ENCODE measurements at places on chromosomes 11 and 22.

DNA sequence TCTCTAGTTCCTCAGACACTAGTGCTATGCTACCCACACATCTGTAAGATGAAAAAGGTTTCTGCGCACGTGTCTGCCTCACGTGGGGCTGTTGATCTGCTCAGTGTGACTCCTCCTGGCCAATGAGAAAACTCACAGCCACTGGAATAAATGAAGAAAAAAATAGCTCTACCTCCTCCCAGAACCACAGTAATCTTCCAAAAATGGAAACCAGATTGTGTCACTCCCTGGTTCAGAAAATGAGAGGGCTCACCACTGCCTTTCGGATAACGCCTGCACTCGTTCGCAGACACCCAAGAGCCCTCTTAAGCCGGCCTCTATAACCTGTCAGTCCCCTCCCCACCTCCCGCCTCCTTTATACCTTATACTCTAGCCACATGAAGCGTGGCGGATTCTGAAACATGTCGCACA lies 5.1 kb downstream of the APBB1 start:
- no peak for DNase-seq

DNA sequence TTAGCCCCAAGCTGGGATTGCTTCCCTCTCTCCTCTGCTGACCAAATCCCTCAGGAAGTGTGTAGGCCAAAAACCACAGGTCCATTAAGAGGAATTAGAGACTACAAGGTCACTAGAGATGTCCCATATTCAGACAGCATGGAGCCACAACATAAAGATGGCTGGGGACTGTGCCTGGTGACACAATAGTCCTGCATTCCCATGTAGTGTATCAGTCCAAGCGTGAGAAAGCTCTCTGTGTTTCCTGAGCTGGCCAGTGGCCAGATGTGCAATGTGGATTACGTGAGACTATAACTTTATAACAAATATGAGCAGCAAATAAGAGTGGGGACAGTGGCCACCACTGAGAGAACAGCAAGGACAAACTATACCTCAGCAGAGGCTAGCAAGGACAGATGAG lies 7.6 kb upstream of the MS4A10 start:
- DNase-seq = no peak

DNA sequence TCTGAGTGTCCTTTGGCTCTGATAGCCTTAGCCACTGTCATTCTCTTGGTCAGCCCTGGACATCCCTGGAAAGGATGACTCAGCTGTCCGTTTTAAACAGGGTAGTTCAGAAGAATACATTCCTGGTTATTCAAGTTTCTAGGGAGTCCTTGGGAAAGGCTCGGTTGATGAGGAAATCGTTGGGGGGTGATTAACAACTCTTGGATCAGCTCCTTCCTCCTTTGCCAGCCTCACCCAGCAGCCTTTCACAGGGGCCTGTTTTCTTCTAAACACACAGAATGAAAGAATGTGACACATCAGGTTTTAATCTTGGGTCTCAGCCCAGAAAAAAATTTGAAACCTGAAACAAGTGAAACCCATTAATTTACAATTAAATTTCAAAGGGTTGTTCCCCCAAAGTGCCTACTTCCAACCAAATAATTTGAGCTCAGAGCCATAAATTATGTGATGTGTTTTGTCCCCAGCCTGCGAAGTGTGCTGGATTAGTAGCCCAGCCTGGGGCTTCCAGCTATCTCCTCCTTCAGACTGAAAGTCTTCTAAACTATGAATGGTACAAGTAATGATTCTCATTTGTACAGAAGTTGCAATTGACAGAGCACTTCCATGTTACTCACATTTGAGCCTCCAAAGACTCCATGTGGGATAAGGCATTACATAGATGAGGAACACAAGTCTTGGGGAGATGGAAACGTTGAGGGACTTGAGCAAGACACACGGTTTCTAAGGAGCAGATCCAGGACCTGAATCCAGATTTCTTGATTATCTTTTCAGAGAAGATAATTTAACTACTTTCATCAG lies 19.3 kb upstream of the MRGPRX2 start:
- no peak for DNase-seq

DNA sequence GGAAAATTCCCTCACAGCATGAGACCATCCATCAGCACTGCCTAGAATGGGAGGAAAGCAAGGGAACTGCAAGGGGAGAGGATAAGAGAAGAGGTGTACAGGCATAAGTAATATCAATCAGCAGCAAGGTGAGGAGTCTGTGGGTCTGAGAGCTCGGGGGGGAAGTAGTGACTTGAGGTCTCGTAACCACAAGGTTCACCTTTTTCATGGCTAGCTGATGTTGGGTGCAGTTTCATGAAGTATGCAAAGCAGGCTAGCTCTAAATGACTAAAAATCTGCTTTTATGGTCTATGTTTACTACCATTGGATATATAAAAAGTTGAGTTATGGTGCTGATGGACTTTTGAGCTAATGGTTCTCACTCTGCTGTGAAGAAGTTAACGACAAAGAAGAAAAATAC lies 35.8 kb downstream of the OR4C6 start:
- peak; percentile 82 for DNase-seq

DNA sequence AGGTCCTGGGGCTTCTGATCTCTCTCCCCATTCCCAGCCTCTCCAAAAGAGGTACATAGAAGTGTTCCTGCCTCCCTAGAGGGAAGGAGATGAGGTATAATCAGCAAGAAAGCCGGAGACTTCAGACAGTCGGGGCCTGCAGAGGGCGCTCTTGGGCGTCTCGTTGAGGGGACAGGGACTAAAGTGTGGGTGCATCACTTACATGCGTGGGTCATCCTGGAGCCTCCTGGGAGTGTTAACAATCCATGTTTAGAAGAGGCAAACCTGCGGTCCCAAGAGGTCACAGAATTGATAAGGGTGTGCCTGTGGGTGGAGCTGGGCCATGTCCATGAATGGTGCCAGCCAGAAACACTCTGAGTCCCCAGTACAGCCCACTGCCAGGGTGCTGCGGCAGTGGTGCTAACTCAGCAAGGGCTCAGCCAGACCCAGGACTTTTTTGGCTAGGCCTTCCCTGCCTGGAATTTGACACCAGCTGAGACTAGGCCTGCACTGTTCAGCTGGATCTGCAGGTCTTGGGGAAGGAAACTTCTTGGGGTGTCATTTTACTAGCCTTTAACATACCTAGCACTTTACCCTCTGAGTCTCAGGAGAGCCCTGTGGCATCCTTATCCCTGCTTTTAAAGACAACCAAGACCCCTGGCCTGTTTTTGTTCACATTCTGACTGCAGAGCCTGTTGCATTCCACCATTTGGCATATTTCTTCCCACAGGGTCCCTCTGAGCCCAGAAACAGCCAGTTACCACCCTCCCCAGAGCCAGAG lies 5.5 kb downstream of the YDJC start:
- no peak for DNase-seq

DNA sequence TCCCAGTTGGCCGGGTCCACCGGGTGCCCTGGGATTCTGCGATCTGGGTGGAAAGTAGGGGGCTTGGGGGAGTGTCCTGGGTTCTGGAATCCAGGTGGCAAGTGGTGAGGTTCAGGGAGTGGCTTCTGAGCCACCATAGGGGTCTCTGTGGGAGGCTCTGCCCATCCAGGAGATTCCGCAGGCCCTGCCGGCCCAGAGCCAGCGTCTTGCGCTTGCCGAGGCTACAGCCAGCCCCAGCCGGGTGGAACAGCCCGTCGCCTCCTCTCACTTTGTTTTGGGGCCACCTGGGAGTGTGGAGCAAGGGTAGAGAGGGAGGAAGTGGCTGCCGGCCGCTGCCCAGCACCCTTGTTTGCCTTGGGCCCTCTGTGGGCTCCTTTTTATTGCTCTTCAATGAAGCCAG lies 60.6 kb upstream of the PPP6R3 start:
- no peak for DNase-seq

- DNase-seq = no peak
Measured at GRCh38 chr11:104175769-104176168, 11.8 kb upstream of the PDGFD start.

- DNase-seq = no peak
Measured at GRCh38 chr11:390175-390574, 3.8 kb upstream of the PKP3 start.

DNA sequence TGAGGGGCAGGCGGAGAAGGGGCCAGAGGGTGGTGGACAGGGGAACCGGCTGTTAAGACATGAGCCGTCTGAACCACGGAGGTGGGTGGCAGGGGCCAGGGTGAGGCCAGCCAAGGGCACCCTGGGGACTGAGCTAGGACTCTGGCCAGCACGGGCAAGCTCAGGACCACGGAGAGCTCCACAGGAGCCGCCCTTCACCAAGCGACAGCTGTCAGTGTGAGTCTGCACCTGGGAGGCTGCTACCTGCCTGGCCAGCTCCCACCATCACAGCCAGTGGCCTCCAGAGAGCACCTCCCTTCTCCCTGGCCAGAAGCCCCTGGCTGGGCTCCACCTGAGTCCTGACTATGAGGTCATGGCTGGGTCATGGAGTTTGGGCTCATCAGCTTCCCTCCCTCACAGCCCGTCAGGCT lies 21.6 kb downstream of the MGAT3 start:
- no peak for DNase-seq

GRCh38 chr11:87840786-87841185 lies 334.5 kb downstream of the RAB38 start:
- no peak for DNase-seq

- DNase-seq = no peak
Measured at GRCh38 chr11:104118105-104118744, 45.7 kb downstream of the PDGFD start.
